Right renal cortex interstitium (tissue), 3 donors: ENCODE measurements at places on chromosomes 13 and 19.

DNA sequence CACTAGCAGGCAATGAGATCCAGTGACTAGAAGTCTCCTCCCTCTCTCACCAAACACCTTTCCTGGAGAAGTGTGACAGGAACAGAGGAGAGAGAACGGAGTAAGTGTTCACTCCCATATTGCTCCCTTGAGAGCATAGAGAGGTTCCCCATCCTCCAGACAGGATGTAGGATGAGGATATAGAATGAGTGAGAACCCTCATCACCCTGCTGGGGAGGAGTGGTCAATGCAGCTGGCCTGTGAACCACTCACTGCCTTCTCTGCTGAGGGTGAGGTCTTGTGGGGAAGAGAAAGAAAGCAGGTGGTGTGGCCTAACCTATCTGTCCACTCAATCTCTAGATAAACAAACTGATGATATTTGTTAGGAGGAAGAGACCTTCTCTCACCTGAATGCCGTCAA, 386.6 kb downstream of the PCDH20 start:
- DNase-seq, result no peak

DNA sequence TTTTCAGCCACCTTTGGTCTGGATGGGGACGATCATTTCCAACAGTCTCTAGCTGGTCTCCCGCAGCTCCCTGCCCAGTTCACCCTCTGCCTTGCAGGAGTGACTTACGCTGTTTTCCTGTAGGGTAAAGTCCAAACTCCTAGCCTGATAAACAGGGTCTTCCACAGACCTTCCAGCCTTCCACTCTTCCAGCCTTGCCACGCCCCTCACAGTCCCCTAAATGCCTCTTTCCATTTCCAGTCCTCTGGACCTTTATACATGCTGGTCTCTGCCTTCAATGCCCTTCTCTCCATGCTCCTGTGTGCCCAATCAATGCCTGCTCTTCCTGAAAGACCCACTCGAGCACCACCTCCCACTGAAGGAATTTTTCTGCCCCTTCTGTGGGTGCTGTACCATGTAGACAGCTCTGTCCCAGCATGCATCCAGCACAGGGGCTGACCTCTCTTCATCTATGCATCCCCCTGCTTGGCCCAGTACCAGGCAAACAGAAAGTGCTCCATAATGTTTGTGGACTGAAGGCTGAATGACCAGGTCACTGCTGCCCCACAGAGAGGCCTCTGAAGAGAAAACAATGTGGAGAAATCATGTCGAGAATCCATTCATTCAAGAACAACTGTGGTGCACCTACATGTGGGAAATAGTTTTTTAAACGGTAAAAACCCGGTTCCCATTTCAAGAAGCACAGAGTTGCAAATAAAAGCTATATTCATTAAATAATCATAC, 4.6 kb downstream of the ATP7B start:
- no peak for DNase-seq

GRCh38 chr13:29756506-29756905, 93.9 kb downstream of the UBL3 start:
- no peak for DNase-seq

- DNase-seq, result no peak
Measured at GRCh38 chr19:29364224-29364726, 151.3 kb upstream of the UQCRFS1 start.

DNA sequence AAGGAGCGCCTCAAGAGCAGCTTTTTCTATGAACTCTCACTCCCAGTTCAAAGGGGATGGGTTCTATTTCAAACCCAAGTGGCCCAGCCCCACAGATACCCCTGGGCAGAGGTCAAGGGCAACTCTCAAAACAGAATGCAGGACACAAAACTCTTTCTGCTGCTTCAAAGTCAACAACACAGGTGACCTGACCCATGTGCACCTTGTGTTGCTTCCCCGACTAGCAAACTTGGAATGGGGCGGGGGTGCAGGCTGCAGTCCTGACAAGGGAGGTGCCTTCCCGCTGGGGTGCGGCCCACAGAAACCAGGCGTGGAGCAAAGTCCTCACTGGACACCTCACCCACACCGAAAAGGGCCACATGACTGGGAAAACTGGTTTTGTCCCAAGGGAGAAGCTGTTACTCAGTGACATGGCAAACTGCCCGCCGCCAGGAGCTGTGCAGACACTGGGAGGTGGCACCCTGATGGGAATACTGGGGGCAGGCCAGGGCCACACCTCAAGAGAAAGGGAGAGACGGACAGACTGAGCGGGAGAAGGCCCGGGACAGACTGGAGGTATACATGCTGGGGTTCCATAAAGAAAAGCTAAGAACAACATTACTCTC, 17.4 kb downstream of the ZC3H4 start:
- DNase-seq, result no peak

DNA sequence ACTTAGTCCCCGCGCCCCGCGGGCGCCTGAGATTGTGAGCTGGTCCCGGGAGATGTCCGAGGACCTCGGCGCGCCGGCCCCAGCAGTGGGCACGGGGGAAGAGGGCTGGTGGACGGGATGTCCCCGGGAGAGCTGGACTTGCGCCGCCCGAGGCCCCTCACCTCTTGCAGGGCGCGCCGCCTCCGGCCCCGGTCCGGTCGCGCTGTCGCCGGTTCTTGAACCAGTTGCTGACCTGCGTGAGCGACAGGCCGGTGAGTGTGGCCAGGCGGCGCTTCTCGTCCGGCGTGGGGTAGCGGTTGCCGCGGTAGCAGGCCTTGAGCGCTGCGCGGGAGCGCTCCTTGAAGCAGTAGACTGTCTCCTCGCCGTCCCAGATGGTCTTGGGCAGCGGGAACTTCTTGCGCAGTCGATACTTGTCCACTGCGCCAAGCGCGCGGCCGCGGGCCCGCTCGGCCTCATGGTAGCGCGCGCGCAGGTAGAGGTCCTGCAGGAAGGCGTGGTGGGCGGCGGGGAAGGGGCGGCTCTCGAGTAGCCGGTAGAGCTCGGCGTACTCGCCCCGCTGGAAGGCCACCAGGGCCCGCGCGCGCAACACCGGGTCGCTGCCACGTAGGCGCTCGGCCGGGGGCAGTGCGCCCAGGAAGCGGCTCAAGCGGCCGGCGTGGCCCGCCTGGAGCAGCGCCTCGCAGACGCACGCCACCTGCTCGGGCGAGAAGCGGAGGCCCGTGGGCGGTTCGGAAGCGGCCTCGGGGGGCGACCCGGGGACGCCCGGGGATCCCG, 984 bp downstream of the SIX5 start:
- no peak for DNase-seq

DNA sequence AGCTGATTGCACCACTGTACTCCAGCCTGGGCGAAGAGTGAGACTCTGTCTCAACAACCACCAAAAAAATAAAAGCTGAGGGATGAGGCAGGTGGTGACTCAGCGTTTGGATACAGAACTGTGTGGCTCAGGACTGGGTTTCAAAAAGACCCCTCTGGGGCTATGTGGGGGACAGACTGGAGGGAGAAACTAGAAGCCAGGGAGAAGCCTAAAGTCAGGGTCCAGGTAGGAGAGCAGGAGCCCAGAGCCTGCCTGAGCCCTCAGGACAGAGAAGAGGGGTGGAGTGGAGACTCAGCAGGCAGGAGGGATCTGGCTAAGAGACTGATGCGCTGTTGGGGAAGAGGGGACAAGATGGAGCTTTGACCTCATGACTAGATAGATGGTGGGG, 1.8 kb upstream of the CD37 start:
- DNase-seq, result no peak

DNA sequence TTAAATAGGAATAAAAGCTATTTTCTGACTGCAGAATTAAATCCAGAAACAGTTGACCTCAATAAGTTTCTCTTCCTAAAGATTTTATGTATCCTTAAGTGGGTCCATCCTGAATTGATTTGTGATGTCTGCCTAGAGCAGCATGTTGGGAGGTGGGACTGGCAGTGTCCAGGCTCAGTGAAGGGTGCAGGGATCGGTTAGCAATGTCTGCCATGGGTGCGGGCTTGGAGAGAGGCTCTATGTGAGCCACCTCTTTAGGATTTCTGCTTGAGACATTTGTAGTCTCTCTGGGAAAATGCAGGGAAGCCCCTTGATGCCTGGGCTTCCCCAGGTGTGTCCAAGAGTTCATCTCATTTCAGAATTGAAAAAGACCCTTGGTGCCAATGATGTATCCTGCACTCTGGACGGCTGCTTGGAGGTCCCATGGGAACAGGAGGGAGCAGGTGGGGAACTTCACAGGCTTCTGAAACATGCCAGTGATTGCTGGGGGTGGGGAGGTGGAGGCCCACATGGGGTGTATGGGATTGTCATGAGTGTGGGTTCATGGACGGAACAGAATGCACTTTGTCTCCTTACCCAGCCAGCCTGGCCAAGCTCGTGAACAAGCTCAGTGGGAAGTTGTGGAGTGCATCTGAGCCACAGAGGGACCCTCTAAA, 6.2 kb upstream of the COLGALT1 start:
- DNase-seq, result no peak

DNA sequence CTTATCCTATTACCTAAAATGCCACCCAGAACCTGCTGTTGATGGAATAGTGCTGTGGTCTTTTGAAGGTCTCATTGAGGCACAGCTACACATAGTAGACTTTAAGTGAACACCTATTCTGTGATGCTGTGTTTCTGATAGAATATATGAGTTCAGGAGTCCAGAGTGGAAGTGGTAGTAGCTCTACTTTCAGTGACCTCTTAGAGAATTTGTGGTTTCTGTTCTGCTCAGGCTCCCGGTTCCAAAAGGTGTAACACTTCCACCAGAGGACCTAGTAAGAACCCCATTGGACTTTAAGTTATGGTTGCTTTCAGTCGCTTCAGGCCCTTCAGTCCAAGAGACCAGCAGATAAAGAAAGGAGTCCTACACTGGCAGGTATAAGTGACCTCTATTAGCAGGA, 11.4 kb upstream of the MYCBP2 start:
- DNase-seq, result no peak

- DNase-seq, result no peak
Measured at GRCh38 chr19:18975869-18976268, 34.9 kb upstream of the HOMER3 start.

- DNase-seq, result no peak
Measured at GRCh38 chr19:11506967-11507366, 1.3 kb upstream of the ZNF653 start.

DNA sequence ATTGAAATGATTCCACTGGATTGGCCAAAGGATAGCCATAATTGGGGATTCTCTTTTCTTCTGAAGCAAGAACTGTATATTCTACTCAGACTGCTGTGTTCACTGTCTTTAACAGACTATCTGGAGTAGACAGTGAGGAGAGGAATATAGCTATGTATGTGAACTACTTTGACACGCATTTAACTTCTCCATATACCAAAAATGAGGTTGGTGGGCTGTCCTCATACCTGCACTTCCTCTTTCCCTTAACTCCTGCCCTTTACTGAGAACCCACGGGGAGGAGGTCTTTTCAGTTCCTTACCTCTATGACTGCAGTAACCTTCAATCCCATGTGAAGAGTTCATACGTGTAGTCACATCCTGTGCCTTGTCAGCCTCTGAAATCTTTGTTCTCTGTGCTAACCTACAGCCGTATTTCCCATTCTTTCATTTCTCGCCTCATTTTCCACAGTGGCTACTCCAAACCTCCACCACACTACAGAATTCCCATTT, 305.8 kb downstream of the MTUS2 start:
- DNase-seq, result no peak

- no peak for DNase-seq
Measured at GRCh38 chr13:36571444-36571843, 102.4 kb upstream of the SERTM1 start.

GRCh38 chr13:30983431-30983830, 51.0 kb downstream of the TEX26 start:
- no peak for DNase-seq

GRCh38 chr13:111958612-111959395, 108.1 kb upstream of the SOX1 start:
- DNase-seq, result no peak

DNA sequence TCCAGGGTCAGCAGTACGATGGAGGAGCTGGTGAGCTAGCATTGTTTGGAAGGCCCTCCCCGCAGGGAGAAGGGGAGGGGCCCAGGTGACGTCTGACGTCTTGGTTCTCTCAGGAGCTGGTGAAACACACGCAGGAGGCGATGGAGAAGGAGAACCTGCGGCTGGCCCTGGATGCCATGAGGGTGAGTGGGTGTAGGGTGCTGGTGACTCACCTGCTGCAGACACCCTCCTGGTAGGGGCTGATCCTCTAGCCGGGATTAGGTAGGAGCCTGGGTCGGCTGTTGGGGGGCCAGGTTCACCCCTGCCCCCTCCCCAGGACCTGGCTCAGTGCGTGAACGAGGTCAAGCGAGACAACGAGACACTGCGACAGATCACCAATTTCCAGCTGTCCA, 55.8 kb downstream of the VAV1 start:
- no peak for DNase-seq

- DNase-seq, result no peak
Measured at GRCh38 chr19:5953680-5954213, 24.2 kb downstream of the RANBP3 start.
